Activated CD4-positive, alpha-beta T cell treated with anti-CD3 and anti-CD28 coated beads, Interleukin-2, amount 10 ng/mL, durations not matched to agents 24 days and 14 days (primary cell): ENCODE measurements at places on chromosomes 5 and 9. TPM values are rescaled to one million over a fixed set of nuclear protein-coding genes. Genes with fewer than 3 reads are reported as not detected.
A peak's percentile ranks its signal among the peaks of the same experiment; 100 is the strongest.

YTHDC2 gene
- 26.0 and 26.3 TPM in 2 replicates for total RNA-seq

GRCh38 chr5:168174376-168174775 lies 117.1 kb upstream of the WWC1 start:
- H3K4me3 ChIP-seq: no peak overlapping the region
- H3K36me3 ChIP-seq: no peaks in the 10 kb centered on the region
- no peak overlapping the region for H3K27ac ChIP-seq
- H3K4me1 ChIP-seq: peaks cover 2% of the 10 kb centered on the region

DNA sequence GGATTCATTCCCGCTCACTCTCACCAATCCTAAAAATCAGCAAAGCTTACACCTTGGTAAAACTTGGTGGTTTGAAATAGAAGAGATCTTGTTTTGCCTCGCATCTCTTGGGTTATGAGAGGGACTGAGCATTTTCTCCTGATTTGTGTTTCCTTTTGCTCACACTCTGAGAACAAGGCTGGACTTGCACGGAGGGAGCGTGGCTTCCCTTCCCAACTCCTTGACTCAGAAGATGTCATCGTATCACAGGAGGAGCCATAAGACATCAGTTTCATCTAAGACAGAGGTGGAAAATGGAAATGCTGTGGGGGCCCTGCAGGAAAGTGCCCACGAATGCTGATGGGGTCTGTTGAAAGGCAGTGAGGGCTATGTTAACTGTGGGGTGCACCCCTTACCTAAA lies 37.4 kb downstream of the CTSL start:
- no peak for DNase-seq
- no peak overlapping the region for H3K27ac ChIP-seq
- no peaks in the 10 kb centered on the region for H3K36me3 ChIP-seq
- H3K4me3 ChIP-seq: no peak overlapping the region

F2RL1 gene
- total RNA-seq: 0.14 and 0.23 TPM in 2 replicates

PROP1 gene
- not detected in 2 replicates for total RNA-seq

- DNase-seq: no peak
- peak overlapping the region; percentile 83 for H3K4me3 ChIP-seq
- peak overlapping the region; percentile 3 for H3K27ac ChIP-seq
These were observed 227.7 kb downstream of the SMARCA2 start for GRCh38 chr9:2242831-2243330.

ATG12 gene
- total RNA-seq: 31.7 and 37.0 TPM in 2 replicates

DNA sequence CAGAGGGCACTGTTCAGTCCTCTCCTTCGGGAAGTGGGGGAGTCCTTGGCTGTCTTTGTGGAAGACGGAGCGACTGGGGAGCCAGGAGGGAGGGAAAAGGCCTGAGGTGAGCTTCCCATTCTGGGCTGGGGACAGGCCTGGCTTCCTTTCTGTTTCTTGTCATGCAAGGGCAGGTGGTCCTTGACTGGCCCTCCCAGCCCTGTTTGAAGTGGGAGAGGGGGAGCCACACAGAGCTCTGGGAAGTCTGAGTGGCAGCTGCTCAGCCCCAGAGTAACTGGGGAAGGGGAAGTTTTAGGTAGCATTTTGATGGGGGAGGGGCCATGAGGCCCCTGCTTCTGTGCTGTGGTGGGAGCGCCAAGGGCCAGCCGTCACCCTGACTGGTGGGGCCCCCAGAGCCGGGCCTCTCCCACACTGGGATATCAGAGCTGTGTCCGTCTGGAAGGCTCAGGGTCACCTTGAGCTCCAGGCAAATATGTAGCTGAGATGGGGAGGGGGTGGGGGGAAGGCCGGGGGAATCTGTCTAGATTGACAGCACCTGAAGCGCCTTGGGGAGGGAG lies 6.5 kb downstream of the UNC5A start:
- H3K27me3 ChIP-seq: peaks cover 60% of the 10 kb centered on the region
- peak overlapping the region; percentile 50 for H3K4me3 ChIP-seq
- no peak overlapping the region for H3K27ac ChIP-seq
- peaks cover 9% of the 10 kb centered on the region for H3K4me1 ChIP-seq
- no peak for DNase-seq

SMIM32 gene
- not detected in 2 replicates for total RNA-seq

PHF24 gene
- total RNA-seq: 0.14 and 0.57 TPM in 2 replicates

MRPS30 gene
- total RNA-seq: 67.4 and 69.3 TPM in 2 replicates

PCDHB2 gene
- total RNA-seq: 0.19 TPM in 1 of 2 replicates, not detected in the other

DIRAS2 gene
- total RNA-seq: not detected in 2 replicates

RASEF gene
- not detected in 2 replicates for total RNA-seq

PCDHGB5 gene
- total RNA-seq: 0.43 and 0.47 TPM in 2 replicates

TRPM3 gene
- total RNA-seq: not detected in 2 replicates

- H3K27ac ChIP-seq: peak overlapping the region; percentile 68
- peak; percentile 66 for DNase-seq
- peaks cover 19% of the 10 kb centered on the region for H3K36me3 ChIP-seq
- H3K27me3 ChIP-seq: no peaks in the 10 kb centered on the region
- no peak overlapping the region for H3K4me3 ChIP-seq
- peaks cover 61% of the 10 kb centered on the region for H3K4me1 ChIP-seq
These were observed 216.9 kb downstream of the NR3C1 start for GRCh38 chr5:143186623-143187022.

GRCh38 chr5:39709032-39709431 lies 284.3 kb upstream of the DAB2 start:
- no peak overlapping the region for H3K4me3 ChIP-seq
- H3K4me1 ChIP-seq: no peaks in the 10 kb centered on the region
- H3K27me3 ChIP-seq: peaks cover 7% of the 10 kb centered on the region
- no peak overlapping the region for H3K27ac ChIP-seq

- H3K4me3 ChIP-seq: no peak overlapping the region
- H3K27me3 ChIP-seq: peaks cover 41% of the 10 kb centered on the region
- peaks cover 2% of the 10 kb centered on the region for H3K4me1 ChIP-seq
- no peaks in the 10 kb centered on the region for H3K36me3 ChIP-seq
- H3K27ac ChIP-seq: no peak overlapping the region
- no peak for DNase-seq
These were observed 46.6 kb downstream of the ANGPTL2 start for GRCh38 chr9:127075624-127076372.
